ENCODE measurements at places on chromosomes 7 and 10. TPM values are rescaled to one million over a fixed set of nuclear protein-coding genes. Genes with fewer than 3 reads are reported as not detected.
A peak's percentile ranks its signal among the peaks of the same experiment; 100 is the strongest.

The MLLT10 gene
- 46.0 TPM for total RNA-seq

The MUC12 gene
- total RNA-seq: not detected

The MUC3A gene
- not detected for total RNA-seq

- peak overlapping the region; percentile 76 for H3K4me3 ChIP-seq
- H3K36me3 ChIP-seq: peaks cover 23% of the 10 kb centered on the region
- peaks cover 90% of the 10 kb centered on the region for H3K4me1 ChIP-seq
- DNase-seq: no peak
- H3K27me3 ChIP-seq: no peaks in the 10 kb centered on the region
Measured at GRCh38 chr7:87212498-87212897, 7.0 kb downstream of the TMEM243 start.

The AP5Z1 gene
- 38.1 TPM for total RNA-seq

- no peak for DNase-seq
- H3K4me3 ChIP-seq: no peak overlapping the region
- no peaks in the 10 kb centered on the region for H3K27me3 ChIP-seq
- no peaks in the 10 kb centered on the region for H3K4me1 ChIP-seq
- H3K27ac ChIP-seq: no peak overlapping the region
- no peaks in the 10 kb centered on the region for H3K36me3 ChIP-seq
Measured at GRCh38 chr10:66999762-67000545, 74.1 kb downstream of the LRRTM3 start.

All from activated T-cell treated with anti-CD3 and anti-CD28 coated beads, Interleukin-2, amount 50 U/mL, for 72 hours (primary cell).